ENCODE measurements at places on chromosomes 1 and 21. TPM values are rescaled to one million over a fixed set of nuclear protein-coding genes. Genes with fewer than 3 reads are reported as not detected.

- H3K36me3 ChIP-seq = no peaks in the 10 kb centered on the region
- H3K4me1 ChIP-seq = no peaks in the 10 kb centered on the region
- DNase-seq = no peak
- H3K27ac ChIP-seq = no peak overlapping the region
- H3K4me3 ChIP-seq = no peak overlapping the region
- no peaks in the 10 kb centered on the region for H3K27me3 ChIP-seq
Measured at GRCh38 chr1:63198871-63199394, 123.4 kb upstream of the FOXD3 start.

- no peak overlapping the region for H3K27ac ChIP-seq
- H3K27me3 ChIP-seq = no peaks in the 10 kb centered on the region
- DNase-seq = no peak
- no peaks in the 10 kb centered on the region for H3K36me3 ChIP-seq
Measured at GRCh38 chr1:4172644-4173599, 272.9 kb upstream of the C1orf174 start.

GRCh38 chr21:45941717-45942546 is 39.6 kb upstream of the COL6A1 start:
- H3K36me3 ChIP-seq = no peaks in the 10 kb centered on the region
- no peak for DNase-seq
- no peak overlapping the region for H3K27ac ChIP-seq
- H3K4me1 ChIP-seq = no peaks in the 10 kb centered on the region
- H3K4me3 ChIP-seq = no peak overlapping the region

DNA sequence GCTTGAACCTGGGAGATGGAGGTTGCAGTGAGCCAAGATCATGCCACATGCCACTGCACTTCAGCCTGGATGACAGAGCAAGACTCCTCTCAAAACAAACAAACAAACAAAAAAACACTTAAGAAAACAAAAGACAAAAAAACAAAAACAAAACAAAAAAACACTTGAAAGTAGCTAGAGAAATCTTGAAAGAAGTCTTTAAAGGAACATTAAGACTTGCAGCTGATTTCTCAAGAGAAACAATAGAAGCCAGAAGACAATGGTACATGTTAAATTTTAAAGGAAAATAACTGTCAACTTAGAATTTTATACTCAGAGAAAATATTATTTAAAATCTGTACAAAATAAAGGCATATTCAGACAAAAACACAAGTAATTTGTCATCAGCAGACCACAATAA is 71.3 kb downstream of the HLX start:
- H3K27me3 ChIP-seq = no peaks in the 10 kb centered on the region
- no peaks in the 10 kb centered on the region for H3K36me3 ChIP-seq
- DNase-seq = no peak
- H3K27ac ChIP-seq = no peak overlapping the region

- H3K4me1 ChIP-seq = no peaks in the 10 kb centered on the region
- no peaks in the 10 kb centered on the region for H3K36me3 ChIP-seq
- H3K4me3 ChIP-seq = no peak overlapping the region
- no peak for DNase-seq
- H3K27ac ChIP-seq = no peak overlapping the region
Measured at GRCh38 chr1:85445906-85446305, 19.1 kb downstream of the DDAH1 start.

DNA sequence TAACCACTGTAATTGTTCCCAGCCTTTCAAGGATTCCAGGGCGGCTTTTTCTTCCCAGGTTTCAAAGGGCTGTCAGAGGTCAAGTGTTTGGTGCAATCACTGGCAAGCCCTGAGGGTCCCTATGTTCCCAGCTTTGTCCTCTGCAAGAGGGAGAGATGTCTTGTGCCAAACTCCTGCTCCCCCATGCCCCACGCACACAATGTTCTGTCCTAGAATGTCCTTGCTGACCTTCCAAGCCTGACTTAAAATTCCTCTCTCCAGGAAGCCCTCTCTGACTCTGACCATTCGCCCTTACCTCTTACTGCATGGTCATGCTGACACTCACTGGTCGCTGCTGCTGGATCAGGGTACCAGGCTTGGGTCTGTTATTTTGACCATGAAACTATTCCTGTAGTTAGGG is 152.5 kb upstream of the KCND3 start:
- no peak overlapping the region for H3K27ac ChIP-seq
- no peak overlapping the region for H3K4me3 ChIP-seq
- no peaks in the 10 kb centered on the region for H3K36me3 ChIP-seq
- DNase-seq = no peak

DNA sequence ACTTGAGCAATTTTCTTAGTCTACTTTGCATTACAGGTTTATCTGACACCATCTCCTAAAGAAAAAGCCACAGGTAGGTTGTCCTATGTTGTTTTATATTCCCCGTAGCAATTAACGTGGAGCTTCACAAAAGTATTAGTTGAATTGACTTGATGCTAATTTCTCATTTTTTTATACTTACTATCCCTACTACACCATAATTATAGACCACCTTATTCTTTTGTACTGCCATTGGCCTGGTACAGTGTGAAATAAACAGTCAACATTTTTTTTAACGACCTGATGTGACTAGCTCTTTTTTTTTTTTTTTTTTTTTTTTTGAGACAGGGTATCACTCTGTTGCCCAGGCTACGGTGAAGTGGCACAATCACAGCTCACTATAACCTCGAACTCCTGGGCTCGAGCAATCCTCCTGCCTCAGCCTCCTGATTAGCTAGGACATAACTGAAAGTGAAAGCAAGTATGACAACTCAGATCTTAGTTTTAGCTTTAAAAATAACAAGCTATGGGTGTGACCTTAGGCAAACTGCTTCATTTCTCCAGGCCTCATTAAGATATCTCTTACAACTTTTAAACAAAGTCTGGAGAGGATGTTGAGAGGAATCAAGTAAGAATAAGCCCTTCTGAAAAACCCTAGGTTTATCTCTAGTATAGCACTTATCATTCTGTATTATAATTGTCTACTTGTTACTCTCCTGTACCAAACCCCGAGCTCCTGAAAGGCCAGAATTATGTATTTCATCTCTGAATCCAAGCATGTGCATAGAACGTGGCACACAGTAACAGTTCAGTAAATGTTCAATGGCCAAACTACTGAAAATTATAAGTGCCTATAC is 49.5 kb downstream of the LUZP1 start:
- H3K4me3 ChIP-seq = no peak overlapping the region
- H3K27me3 ChIP-seq = no peaks in the 10 kb centered on the region
- H3K36me3 ChIP-seq = no peaks in the 10 kb centered on the region
- no peak overlapping the region for H3K27ac ChIP-seq

GRCh38 chr1:83692524-83693381 is 306.2 kb downstream of the TTLL7 start:
- H3K27ac ChIP-seq = no peak overlapping the region
- H3K36me3 ChIP-seq = no peaks in the 10 kb centered on the region
- H3K4me1 ChIP-seq = no peaks in the 10 kb centered on the region
- no peaks in the 10 kb centered on the region for H3K27me3 ChIP-seq

DNA sequence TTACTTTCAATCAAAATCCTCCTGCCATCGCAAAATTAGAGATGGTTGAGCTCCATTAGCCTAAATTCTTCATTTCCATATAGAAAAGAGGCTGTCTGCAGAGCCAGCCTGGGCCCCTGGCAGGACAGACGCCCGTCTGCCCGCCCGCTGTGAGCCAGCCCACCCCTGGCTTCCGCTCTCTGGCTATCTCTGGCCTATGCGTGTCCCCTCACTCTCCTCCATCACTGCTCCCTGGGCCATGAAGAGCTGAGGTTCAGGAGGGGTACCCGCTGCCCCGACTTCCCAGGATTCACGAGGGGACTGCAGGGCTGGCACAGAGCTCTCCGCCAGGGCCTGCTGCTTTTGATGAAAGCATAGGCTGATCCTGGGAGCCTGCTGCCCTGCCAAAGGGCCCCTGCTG is 117.6 kb downstream of the CASZ1 start:
- no peaks in the 10 kb centered on the region for H3K36me3 ChIP-seq
- peaks cover 86% of the 10 kb centered on the region for H3K4me1 ChIP-seq
- no peak overlapping the region for H3K4me3 ChIP-seq
- no peak for DNase-seq
- H3K27me3 ChIP-seq = no peaks in the 10 kb centered on the region

- H3K27ac ChIP-seq = no peak overlapping the region
- no peaks in the 10 kb centered on the region for H3K27me3 ChIP-seq
- H3K4me3 ChIP-seq = no peak overlapping the region
- peak; percentile 64 for DNase-seq
Measured at GRCh38 chr1:21510885-21511578, 1.8 kb downstream of the ALPL start.

- peaks cover 9% of the 10 kb centered on the region for H3K4me1 ChIP-seq
- no peak overlapping the region for H3K4me3 ChIP-seq
- no peak overlapping the region for H3K27ac ChIP-seq
- no peak for DNase-seq
Measured at GRCh38 chr1:55065648-55066047, 26.3 kb downstream of the PCSK9 start.

DNA sequence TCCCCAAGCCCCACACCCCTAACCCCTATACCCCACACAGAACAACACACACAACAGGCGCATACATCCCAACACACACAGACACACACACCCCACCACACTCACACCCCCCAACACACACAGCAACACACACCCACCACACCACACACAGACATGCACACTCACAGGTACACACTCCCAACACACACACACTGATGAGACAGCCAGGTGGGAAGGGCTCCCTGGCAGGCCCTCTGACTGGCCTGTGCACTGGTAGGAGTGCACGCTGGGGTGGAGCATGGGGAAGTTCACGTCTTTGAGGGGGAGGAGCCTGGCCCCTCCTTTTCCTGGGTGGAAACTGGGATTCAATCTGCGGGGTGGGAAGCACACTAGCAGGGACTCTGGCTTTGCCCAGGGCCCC is 116.7 kb downstream of the RHOU start:
- no peak overlapping the region for H3K4me3 ChIP-seq
- no peaks in the 10 kb centered on the region for H3K27me3 ChIP-seq

GRCh38 chr1:12678350-12678749 is 34.5 kb downstream of the AADACL4 start:
- no peaks in the 10 kb centered on the region for H3K4me1 ChIP-seq
- no peak overlapping the region for H3K4me3 ChIP-seq
- no peak overlapping the region for H3K27ac ChIP-seq
- no peak for DNase-seq
- H3K36me3 ChIP-seq = no peaks in the 10 kb centered on the region
- H3K27me3 ChIP-seq = no peaks in the 10 kb centered on the region

GRCh38 chr1:46368791-46369190 is 25.3 kb upstream of the FAAH start:
- H3K4me3 ChIP-seq = no peak overlapping the region
- H3K27me3 ChIP-seq = no peaks in the 10 kb centered on the region

DNA sequence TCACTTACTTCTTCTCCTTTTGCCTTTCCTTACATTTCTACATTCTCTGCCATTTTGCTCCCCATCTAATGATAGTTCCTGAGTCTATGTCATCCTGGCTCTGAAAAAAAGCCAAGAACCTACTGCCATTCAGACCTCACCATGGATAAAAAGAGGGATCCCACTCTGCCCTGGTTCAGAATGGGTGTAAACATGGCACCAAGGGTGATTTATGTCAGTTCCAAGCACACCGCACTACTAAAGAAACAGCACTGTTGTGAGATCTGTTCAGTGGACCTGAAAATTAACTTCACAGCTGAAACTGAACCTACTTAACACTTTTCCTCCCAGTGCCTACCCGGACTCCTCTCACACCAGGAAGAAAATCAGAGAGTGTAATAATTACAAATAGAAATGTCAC is 72.3 kb upstream of the NTPCR start:
- H3K27ac ChIP-seq = no peak overlapping the region
- DNase-seq = no peak
- H3K36me3 ChIP-seq = no peaks in the 10 kb centered on the region
- no peaks in the 10 kb centered on the region for H3K4me1 ChIP-seq

GRCh38 chr21:43789276-43790009 is at the start of gene RRP1:
Gene RRP1 (plus strand): TSS chr21:43789577. CDS start chr21:43789630, 53 bp downstream.
- H3K4me3 ChIP-seq = peak within 1 kb of the TSS; percentile 58
- no peaks in the 10 kb centered on the region for H3K36me3 ChIP-seq
- peak within 1 kb of the TSS; percentile 86 for H3K27ac ChIP-seq
- peak; percentile 84 for DNase-seq

DNA sequence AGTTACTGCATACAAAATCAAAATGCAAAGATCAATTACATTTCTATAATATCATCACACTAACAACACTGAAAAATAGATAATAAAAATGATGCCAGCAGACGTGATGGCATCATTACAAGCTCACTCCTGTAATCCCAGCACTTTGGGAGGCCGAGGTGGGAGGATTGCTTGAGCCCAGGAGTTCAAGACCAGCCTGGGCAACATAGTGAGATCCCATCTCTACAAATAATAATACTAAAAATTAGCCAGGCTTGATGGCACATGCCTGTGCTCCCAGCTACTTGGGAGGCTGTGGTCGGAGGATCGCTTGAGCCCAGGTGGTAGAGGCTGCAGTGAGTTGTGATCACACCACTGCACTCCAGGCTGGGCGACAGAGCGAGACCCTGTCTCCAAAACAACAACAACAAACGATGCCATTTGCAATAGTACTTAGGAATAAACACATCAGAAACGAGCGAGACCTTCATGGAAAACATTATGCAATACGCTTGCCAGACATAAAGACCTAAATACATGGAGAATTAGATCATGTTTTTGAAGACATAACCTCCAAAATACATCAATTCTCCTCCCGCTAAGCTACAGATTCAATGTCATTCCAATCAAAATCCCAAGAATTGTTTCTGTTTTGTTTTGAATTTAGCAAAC is 86.6 kb upstream of the ERRFI1 start:
- no peak for DNase-seq
- no peaks in the 10 kb centered on the region for H3K4me1 ChIP-seq
- no peaks in the 10 kb centered on the region for H3K27me3 ChIP-seq
- no peaks in the 10 kb centered on the region for H3K36me3 ChIP-seq

- DNase-seq = no peak
- H3K27me3 ChIP-seq = no peaks in the 10 kb centered on the region
- no peaks in the 10 kb centered on the region for H3K4me1 ChIP-seq
- no peaks in the 10 kb centered on the region for H3K36me3 ChIP-seq
- H3K4me3 ChIP-seq = no peak overlapping the region
Measured at GRCh38 chr1:245825128-245825901, 670.5 kb downstream of the KIF26B start.

GRCh38 chr1:223215026-223215425 is 72.0 kb upstream of the TLR5 start:
- H3K27ac ChIP-seq = no peak overlapping the region
- no peaks in the 10 kb centered on the region for H3K36me3 ChIP-seq
- no peaks in the 10 kb centered on the region for H3K27me3 ChIP-seq
- H3K4me1 ChIP-seq = no peaks in the 10 kb centered on the region
- H3K4me3 ChIP-seq = no peak overlapping the region

- H3K27me3 ChIP-seq = no peaks in the 10 kb centered on the region
- no peak overlapping the region for H3K4me3 ChIP-seq
- no peak for DNase-seq
- no peak overlapping the region for H3K27ac ChIP-seq
- peaks cover 5% of the 10 kb centered on the region for H3K4me1 ChIP-seq
- no peaks in the 10 kb centered on the region for H3K36me3 ChIP-seq
Measured at GRCh38 chr1:53391982-53392381, 64.1 kb upstream of the LRP8 start.

GRCh38 chr1:10909697-10910680 is 102.5 kb upstream of the TARDBP start:
- H3K4me1 ChIP-seq = no peaks in the 10 kb centered on the region
- no peaks in the 10 kb centered on the region for H3K36me3 ChIP-seq
- no peaks in the 10 kb centered on the region for H3K27me3 ChIP-seq
- DNase-seq = peak; percentile 36

OR2G2 gene
- not detected for total RNA-seq

CFAP410 gene
- total RNA-seq = 62.5 TPM

CELA2A gene
- total RNA-seq = not detected

PTGFRN gene
- 37.1 TPM for total RNA-seq

ALX3 gene
- not detected for total RNA-seq

CLCA1 gene
- 0.34 TPM for total RNA-seq

C1QA gene
- 47.6 TPM for total RNA-seq

STIL gene
- total RNA-seq = 5.9 TPM

PHC2 gene
- 75.0 TPM for total RNA-seq

NUCKS1 gene
- total RNA-seq = 111 TPM

CNKSR1 gene
- total RNA-seq = 24.8 TPM

LHX8 gene
- total RNA-seq = 0.74 TPM

Data from prostate gland (tissue), 2 donors.